Effector memory CD8-positive, alpha-beta T cell (primary cell): ENCODE measurements at places on chromosomes 2 and 18.

DNA sequence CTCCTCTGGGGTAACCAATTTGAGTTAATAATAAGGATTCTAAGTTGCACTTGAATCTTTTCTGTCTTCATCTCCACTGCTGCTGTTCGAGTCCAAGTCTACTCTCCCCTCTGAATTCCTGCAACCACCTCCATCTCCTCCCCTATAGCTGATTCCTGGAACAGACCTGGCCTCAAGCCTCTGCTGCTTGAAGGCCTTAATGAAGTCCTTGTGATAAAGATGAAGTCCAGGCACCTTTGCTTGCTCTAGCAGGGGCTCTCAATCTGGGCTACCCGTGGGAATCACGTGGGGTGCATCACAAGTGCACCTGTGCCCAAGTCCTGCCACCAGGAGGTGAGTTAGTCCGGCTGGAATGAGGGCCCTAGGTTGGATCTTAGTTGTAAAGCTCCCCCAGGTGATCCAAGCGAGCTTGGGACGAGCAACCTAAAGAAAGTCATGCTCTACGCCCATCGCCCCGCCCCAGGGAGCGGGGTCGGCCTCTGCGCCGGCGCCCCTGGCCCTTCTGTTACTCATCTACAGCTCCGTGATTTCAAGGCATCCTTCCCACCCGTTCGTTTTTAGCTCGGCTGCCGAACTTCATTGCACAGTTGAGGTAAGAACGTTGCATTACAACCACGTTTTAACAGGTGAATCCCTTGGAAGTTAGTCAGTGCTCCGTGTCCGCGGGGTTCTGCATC is 905 bp upstream of the IAH1 start:
- DNase-seq: no peak

DNA sequence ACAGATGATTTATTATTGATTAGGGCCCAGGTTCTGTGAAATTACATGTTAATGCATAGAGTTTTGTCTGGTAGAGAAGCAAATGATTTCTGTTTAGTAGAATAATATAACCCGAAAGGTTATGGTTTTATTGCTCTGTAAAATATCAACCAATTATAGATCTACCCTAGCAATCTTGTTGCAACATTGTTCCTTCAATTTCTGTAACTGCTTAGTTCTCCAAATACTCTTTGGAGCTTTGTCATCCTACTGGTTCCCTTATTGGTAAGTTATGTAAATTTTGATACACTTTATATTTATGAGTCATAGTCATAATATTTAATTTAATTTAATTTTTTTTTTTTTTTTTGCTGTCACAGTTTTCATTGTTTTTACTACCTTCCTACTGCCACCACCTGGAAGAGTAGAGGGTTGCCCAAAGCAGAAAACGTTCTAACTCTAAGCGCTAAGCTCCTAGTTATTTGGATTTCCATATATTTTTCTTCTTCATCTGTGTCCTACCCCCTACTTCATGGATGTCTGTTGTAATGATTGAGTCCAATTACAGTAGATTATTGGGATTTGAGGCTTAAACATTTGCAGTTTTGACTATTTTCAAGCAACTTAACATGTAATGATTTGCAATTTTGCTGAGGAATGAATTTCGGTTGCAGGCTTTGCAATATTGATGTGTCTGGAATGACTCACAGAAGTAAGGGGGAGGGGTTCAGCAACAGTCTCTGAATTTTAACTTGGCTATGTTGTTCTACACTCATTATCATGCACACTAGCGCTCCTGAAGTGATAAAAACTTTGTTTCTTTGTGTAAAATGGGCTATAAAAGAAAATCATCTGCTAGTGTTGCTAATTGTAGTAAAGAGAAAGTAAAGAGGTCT is 51.1 kb downstream of the NABP1 start:
- no peak for DNase-seq

GRCh38 chr2:187826023-187826422 is 271.8 kb upstream of the TFPI start:
- DNase-seq: no peak

- DNase-seq: no peak
These were observed 74.5 kb downstream of the CABLES1 start for GRCh38 chr18:23209796-23210195.

GRCh38 chr2:235729557-235729947 is 235.7 kb downstream of the AGAP1 start:
- no peak for DNase-seq

- no peak for DNase-seq
These were observed 1488.8 kb upstream of the NXPH2 start for GRCh38 chr2:140269000-140269399.

- no peak for DNase-seq
These were observed 129.6 kb downstream of the CELF4 start for GRCh38 chr18:37435996-37436395.

GRCh38 chr2:38835015-38835601 is 40.6 kb downstream of the DHX57 start:
- no peak for DNase-seq

- DNase-seq: no peak
These were observed 14.9 kb upstream of the DTNB start for GRCh38 chr2:25688236-25688635.

GRCh38 chr2:106882673-106883072 is 3.3 kb downstream of the ST6GAL2 start:
- DNase-seq: no peak

- DNase-seq: no peak
These were observed 267.9 kb upstream of the PIK3C3 start for GRCh38 chr18:41687138-41687537.

DNA sequence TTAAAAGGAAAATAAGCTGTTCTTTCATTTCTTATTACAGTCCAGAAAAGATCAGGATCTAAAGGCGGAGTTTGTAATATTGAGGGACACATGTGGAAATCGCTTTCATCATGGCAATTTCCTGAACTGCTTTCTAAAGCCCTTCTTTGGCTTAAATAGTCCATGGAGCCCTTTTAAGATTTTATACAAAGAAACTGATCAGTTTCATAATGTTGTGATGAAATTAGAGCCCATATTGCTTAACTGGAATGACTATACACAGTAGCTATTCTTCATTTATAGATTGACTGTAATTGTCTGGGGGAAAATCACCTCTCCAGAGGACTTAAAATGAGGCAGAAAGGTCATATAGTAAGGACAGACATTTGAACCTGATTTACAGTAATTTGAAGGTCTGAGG is 322.2 kb downstream of the ETAA1 start:
- DNase-seq: no peak

GRCh38 chr18:7978834-7979233 is 411.7 kb downstream of the PTPRM start:
- no peak for DNase-seq

- DNase-seq: no peak
These were observed 7.9 kb downstream of the SPR start for GRCh38 chr2:72895154-72895553.

DNA sequence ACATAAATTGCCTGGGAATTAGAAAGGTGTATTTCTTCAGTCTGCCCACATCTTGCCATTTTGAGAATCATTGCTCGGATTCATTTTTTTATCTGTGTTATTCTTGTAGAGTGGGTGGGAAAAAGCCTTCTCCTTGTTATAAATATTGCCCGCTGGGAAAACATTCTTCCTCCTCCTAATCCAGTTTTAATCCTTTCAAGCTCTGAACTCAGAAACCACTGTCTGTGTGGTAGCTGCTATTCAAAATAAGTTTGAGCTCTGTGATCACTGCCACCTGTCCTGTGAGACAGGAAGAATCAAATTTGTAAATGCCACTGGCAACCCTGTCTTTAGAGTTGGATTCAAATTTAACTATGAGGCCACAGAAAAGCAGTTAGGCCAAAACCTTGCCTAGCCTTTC is 1875.2 kb upstream of the PIK3C3 start:
- no peak for DNase-seq

- DNase-seq: peak; percentile 17
These were observed 23.3 kb upstream of the ROCK1 start for GRCh38 chr18:21134895-21135294.

DNA sequence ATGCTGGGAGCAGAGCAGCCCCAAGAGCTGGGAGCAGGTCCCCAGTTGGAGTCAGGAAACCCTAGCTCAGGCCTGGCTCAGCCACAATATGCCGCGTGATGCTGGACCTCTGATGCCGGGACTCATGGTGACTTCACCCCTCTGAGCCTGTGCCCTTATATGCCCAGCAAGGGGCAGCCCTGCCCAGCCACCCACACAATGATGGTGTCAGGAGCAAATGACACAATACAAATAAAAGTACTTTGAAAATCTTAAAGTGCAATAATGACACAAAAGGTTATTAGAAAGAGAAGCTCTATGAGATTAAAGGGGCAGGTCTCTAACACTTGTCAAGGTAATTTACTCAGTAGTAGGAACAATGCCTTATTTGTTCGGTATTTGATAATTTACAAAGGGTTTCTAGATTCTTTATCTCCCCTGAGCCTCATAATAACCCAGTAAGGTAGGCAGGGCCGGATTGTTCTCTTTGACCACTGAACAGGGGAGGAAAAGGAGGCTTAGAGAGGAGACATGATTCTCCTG is 18.3 kb upstream of the KIF3C start:
- DNase-seq: no peak

- no peak for DNase-seq
These were observed 160.8 kb downstream of the MYCN start for GRCh38 chr2:16101196-16101595.

- DNase-seq: no peak
These were observed 22.0 kb downstream of the STARD6 start for GRCh38 chr18:54335638-54336173.

DNA sequence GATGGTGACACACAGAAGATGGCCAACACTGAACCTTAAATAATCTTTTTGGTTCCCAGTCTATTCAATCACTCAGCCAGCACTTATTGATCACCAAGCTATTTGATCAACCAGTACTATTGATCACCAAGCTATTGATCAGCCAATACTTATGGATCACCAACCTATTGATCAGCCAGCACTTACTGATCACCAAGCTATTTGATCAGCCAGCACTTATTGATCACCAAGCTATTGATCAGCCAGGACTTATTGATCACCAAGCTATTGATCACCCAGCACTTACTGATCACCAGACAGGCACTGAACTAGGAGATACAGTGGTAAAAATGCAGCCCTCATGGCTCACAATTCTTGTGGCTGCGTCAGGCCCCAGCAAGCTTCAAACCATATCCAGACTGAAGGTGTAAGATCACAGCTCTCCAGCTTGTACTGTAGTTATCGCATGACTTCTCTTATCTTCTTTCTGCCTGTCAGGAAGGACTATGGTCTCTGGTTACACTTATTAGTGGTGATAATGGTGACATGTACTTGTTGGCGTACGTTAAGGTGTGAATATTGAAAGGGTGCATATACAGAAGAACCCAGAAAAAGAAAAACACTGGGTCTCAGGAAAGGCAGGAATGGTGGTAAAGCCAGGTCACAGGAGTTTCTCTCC is 18.4 kb upstream of the B3GNT2 start:
- DNase-seq: no peak

GRCh38 chr18:57320603-57321002 is 31.8 kb upstream of the ST8SIA3 start:
- no peak for DNase-seq

- DNase-seq: no peak
These were observed 1.5 kb upstream of the RUFY4 start for GRCh38 chr2:218067523-218067922.

GRCh38 chr2:134199123-134199522 is 54.7 kb upstream of the MGAT5 start:
- no peak for DNase-seq

GRCh38 chr18:3451989-3452749 is 2.2 kb downstream of the TGIF1 start:
- peak; percentile 29 for DNase-seq

GRCh38 chr2:121776361-121776760 is 20.9 kb downstream of the TSN start:
- DNase-seq: no peak

- DNase-seq: no peak
These were observed 220.6 kb downstream of the SLC4A10 start for GRCh38 chr2:161844822-161845221.

GRCh38 chr2:29789911-29790485 is 131.4 kb downstream of the ALK start:
- DNase-seq: no peak

DNA sequence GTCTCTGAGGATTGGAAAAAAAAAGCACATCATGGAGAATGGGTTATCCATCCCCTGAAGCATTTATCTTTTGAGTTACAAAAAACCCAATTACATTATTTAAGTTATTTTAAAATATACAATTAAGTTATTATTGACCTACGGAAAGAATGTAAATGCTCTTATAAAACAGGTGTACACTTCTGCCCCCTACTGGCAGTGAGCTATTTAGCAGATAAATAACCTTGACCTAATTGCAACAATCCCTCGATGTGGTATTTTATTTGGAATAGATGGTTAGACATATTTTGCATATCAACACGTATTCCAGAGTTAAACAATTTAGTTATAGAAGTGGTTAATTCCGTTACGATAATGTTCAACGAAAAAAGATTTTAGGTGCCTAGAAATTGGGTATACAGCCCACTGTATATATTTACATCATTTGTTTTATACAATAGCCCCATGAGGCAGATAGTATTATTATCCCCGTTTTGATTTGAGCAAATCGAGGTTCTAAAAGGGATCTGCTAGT is 9.1 kb upstream of the DAW1 start:
- peak; percentile 36 for DNase-seq

DNA sequence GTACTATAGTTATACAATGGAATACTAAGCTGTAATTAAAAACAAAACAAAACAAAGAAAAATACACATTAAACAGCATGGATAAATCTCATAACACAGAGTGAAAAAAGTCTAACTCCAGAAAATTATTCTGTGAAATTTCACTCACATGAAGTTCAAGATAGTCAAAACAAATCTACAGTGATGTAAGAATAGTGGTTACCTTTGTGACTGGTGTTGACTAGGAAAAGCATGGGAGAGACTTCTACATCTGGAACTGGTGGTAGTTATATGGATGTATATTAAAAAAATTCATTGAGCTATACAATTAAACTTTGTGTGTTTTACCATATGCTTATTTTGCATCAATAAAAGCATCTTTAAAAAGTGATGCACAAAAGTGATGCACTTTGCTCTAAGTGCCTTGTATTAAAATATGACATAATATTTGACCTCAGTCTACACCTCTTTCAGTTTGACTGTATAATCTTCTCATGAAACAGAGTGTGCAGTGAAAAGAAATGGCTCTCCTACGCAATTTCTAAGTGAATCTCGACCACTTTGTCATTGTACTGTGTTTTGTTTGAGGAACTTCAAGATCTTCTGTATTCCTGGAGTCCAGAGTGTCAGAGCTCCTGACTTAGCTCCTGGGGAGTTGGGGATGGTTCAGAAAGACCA is 28.0 kb downstream of the STAT4 start:
- DNase-seq: no peak

GRCh38 chr18:57630754-57631595 is 9.3 kb upstream of the NARS1 start:
- DNase-seq: no peak

DNA sequence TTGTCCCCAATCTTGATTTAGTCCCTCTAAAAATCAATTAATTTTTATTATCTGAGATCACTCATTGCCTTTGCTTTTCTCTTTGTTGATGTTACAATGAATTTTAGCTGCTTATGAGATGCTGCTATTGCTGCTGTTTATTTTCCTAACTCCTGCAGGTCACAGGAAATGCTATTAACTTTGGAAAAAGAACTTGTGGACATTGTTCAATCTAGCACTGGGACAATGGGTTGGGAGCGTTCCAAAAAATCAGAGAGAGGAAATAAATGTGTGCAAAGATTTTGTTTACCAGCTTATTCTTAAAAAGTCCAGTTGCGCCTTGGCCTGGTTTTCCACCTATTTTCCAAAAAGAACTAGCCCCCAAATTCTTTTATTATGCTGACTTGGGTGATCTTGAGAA is 268.3 kb downstream of the PTH2R start:
- no peak for DNase-seq

- no peak for DNase-seq
These were observed 26.3 kb upstream of the CASP8 start for GRCh38 chr2:201233812-201234662.
